ENCODE measurements at places on chromosomes 11 and 22.

DNA sequence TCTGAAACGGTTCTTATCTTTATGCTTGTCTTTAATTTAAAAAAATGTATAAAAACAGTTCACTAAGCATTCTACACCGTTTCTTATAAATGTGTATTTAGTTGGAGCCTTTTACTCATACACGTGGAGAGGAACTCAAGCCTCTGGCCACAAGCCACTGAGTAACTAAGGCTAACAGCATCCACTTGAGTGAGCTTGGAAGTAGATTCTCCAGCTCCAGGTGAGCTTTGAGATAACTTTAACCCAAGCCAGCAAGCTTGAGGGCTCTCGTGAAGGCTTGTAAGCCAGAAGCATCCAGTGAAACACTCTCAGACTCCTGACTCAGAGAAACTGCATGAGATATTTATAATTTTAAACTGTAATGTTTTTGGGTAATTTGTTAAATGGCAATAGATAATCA lies 82.6 kb downstream of the ARHGAP20 start:
- DNase-seq = no peak

GRCh38 chr11:61701242-61701886 lies 21.2 kb downstream of the DAGLA start:
- DNase-seq = no peak

- DNase-seq = no peak
These were observed 106.9 kb upstream of the NAV2 start for GRCh38 chr11:19605520-19606371.

GRCh38 chr11:105867742-105868141 lies 154.3 kb downstream of the MSANTD4 start:
- no peak for DNase-seq

GRCh38 chr11:69126286-69126685 lies 29.4 kb upstream of the SMIM38 start:
- DNase-seq = no peak

GRCh38 chr11:93542811-93543229 lies 371 bp downstream of the SMCO4 start:
- DNase-seq = no peak

DNA sequence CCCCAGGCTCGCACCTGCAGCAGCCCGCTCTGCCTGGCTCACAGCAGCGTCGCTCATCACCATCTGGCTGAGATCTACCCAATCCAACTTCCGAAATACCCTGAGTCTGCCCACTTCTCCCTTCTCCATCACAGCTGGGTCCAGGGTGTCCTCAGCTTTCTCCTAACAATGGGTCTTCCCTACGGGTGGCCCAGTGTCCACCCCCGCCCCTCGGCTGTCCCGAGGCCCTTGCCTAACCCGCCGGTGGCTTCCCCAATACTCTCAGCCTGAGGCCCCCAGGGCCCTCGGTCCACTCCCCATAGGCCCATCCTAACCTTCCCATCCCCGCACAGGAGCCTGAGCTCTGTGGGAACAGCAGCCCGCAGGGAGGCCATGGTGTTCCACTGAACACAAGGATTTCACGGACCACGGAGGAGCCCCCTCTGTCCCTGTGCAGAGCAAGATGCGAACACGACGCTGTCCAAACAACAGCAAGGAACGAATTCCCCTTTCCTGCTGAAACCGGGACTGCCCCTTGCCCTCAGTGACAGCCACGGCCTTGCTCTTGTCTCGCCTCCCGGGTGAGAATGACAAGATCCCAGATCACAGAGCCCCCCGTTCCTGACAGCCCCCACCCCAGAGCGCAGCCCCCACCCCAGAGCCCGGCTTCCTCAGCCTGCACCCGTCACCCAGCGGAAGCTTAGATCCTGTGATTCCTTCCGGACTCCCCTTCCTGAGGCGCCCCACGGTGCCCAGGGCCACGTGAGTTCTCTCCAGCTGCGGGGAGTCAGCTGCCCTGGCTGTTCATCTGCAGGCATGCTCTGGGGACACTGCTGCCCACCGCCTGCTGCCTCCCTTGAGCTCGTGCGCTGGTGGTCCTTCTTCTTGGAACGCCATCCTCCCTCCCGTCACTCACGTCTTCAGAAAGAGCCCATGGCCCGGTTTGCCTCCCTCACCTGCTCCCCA lies 48.8 kb upstream of the CARS1 start:
- DNase-seq = no peak

DNA sequence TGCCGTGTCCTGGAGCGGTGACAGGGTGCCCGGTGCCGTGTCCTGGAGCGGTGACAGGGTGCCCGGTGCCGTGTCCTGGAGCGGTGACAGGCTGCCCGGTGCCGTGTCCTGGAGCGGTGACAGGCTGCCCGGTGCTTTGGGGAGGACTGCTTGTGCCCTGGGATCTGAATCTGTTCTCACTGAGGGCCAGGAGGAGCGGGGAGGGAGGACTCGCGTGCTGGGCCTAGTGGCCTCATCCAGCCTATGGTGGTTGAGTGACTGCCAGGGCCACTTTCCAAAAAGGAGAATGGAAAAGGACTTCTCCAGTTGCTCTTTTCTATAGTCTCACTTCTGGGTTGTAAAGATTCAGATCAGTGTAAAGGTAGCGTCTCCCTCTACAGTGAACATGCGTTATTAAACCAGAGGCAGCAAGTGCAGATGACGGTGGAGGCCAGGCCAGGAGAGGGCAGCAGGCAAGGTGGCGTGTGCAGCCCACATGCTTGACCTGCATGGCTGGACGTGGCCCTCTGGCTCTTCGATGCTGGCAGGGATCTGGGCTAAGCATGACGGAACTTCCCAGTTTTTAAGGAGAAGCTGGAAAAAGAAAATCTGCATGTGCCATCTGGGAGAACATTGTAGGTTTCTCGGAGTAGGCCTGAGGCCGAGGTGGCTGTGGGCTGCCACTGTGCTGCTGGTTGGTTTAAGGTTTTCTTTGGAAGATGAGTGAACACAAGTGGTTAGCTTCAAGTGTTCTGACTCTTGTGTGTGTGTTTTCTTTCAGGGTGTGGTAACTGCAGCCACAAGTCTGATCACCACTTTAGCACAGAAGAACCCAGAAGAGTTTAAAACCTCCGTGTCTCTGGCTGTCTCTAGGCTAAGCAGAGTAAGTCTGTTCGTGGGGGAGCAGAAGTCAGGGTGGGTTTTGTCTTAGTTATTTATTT lies 55.0 kb downstream of the AP2A2 start:
- DNase-seq = no peak

DNA sequence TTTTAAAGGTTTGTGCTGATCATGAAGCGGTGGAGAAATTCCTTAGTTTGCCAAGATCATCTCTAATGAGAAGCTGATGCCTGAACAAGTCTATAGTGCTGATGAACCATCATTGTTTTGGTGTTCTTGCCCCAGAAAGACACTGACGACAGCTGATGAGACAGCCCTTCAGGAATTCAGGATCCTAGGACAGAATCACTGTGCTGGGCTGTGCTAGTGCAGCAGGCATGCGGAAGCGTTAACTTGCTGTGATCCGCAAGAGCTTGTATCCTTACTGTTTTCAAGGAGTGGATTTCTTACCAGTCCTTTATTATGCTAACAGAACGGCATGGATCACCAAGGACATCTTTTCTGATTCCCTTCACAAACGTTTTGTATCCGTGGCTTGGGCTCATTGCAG lies 104.1 kb downstream of the TBC1D22A start:
- peak; percentile 5 for DNase-seq

DNA sequence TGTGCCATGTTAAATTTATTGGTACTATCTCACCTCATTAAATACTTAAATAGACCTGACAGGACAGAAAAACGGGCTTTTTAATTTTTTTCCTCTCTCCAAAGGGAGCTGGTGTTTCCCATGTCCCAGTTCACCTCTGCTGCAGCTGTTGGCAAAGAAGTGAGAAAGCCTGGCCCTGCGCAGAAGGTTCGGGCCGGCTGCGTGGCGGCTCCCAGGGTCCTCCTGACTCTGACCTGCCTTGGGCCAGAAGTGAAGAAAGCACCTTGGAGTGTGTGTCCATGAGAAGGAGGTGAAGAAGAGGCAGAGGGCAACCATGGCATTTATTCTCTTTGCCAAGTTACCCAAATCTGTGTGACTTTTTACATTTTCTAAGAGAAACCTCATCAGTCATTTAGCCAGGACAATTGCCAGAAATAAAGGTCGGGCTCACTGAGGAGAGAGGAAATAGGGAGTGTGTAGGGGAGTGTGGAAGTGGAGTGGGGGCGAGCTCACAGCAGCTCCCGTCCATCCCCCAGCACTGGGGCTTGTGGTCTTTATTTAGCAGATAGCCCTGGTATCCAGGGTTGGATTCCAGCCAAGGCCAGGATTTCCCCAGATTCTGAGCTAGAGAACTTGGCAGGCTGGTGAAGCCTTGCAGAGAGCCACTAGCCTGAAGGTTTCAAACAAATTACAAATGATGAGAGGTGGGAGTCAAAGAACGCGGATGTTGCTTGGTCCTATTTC lies 102.4 kb upstream of the CADM1 start:
- no peak for DNase-seq

DNA sequence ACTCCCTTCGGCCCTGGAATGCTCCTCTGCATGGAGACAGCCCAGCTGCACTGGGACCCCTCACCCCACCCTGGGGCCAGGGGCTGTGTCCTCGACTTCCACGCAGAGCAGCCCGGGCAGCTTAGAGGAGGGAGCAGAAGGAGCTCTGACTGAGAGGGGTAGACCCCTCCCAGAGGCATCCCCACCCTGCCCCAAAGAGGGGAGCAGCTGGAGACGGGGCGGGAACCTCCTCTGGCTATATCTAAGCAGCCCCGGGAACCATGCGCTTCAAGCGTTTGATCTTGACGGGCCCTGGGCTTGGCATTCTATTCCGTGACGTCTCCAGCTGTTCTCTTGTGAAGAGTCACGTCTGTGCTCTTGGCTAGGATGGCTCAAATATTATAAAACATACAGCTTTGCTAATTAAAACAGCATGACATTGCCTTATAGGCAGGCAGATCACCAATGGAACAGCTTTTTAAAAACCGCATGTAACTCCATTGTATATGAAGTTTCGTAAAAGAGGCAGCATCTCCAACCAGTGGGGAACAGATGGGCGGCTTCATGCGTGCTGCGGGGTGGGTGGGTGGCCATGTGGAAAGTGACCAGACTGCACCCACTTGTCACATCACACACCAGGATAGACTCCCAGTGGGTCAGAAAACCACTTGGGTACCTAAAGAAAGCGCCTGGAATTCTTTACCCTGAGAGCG lies 7.7 kb downstream of the KCNQ1 start:
- no peak for DNase-seq

GRCh38 chr11:102138223-102138622 lies 28.0 kb downstream of the YAP1 start:
- DNase-seq = peak; percentile 9

DNA sequence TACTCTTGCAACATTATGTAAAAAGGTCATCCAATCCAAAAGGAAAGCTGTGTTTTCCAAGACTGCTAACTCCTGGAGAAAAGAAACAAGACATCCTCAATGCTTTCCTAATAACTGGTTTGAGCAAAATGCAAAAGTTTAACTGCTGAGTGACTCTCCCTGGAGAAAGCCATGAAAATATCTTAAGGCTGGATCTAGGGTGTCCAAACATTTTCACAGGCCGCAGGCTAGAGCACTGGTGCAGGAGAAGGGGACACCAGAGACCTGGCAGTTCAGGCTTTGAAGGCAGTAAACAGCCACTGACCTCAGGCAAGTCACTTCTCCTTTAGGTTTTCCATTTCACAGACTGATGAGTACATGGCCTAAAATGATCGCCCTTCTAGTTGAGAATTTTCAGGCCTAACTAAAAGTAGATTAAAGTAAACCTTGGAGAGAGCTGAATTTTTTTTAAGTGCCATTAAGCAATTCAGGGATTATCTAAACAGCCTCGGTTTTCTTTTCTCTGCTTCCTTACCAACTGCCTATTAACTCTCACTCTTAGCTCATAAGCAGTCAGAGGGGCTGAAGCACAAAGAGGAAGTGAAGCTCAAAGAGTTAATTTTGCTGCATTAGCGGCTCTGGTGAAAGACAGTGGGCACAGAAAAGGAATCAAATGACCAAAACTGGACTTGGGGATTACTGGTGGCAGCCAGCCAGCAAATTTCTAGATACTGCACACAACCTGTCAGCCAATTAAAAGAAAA lies 2.3 kb downstream of the CHKA start:
- no peak for DNase-seq

DNA sequence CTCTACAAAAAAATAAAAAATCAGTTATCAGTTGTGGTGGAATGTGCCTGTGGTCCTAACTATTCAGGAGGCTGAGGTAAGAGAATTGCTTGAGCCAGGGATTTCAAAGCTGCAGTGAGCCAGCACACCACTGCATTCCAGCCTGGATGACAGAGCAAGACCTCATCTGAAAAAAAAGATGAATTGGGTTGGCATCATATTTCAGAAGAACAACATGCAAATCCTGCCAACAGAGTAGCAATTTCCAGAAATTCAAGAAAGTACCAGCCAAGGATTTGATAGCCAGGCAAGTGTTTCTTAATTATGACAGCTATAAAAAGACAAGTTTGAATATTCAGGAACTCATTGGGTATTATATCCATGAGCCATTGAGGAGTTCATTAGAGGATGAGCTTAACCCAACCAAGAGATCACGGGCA lies 75.2 kb downstream of the USP47 start:
- peak; percentile 79 for DNase-seq

- no peak for DNase-seq
These were observed 89.8 kb downstream of the FBXO7 start for GRCh38 chr22:32564170-32565001.

- no peak for DNase-seq
These were observed 76.9 kb downstream of the IGLL1 start for GRCh38 chr22:23503142-23503541.

- DNase-seq = no peak
These were observed 131.1 kb downstream of the RASSF10 start for GRCh38 chr11:13140028-13140870.

DNA sequence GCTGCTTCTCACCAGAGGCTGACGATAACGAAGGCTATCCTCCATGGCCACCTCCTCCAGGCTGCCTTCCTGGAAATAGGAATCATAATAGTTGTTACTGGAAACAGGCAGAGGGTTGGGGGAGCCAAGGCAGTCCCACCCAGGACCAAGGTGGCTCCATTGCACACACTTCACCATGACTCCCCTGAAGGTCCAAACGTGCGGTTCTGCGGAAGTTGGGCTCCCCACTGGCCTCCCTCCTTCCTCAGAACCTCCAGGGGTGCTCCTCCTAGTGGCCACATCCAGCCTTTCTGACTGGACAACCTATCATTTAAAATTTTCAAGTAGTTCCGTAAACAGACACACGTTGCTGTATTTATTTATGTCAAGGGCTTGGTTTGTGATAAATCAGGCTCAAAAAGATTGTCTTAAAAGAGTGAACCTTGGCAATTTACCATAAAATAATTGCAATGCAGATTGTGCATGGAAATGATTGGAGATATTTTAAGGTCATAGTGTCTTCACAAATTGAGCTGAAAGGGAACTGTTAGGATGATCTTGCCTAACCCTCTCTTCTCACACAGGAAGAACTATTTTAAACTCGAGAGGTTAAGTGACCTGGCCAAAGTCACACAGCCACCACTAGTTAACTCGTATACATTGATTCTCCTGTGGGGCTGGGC lies 1.4 kb upstream of the TCN2 start:
- DNase-seq = no peak

- no peak for DNase-seq
These were observed 31.7 kb upstream of the GRAMD4 start for GRCh38 chr22:46588279-46589140.
